ENCODE measurements at places on chromosomes 12 and 14.

DNA sequence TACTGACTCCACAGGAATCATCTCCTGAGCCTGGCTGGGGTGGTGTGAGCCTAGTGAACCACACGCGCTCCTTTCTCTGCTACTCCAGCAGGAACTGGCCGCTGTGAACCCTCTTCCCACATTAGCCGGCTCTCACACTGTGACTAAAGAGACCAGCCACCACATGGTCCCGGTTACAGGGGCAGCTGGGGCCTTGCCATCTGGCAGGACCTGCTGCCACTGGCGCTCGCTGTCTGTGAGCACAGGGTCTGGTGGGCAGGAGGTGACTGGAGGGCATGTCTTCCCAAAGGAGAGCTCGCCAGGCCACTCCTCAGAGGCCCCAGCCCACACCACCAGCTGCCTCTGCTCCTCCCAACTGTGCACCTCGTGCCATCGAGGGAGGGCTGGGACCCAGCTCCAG is 99.3 kb downstream of the SINHCAF start:
- no peak for DNase-seq

GRCh38 chr14:66087231-66087630 is 398.9 kb upstream of the CCDC196 start:
- no peak for DNase-seq

DNA sequence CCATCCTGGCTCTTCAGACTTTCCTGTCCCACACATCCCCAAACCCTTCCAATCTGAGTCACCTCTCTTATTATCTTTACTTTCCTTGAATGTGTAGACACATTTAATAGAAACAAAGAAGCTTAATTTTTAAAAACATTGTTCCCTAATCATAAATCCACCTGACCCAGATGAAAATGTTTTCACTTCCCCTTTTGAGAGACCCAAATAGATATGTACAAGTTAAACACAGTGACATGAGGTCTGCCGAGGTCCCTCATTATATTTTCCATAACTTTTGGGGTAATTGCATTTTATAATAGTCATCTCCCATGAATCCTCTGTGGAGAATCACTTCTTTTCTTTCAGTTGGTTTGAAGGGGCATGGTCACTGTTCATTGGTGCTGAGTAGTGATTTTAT is 191.1 kb downstream of the GRIN2B start:
- no peak for DNase-seq

GRCh38 chr14:95117937-95118721 is 39.2 kb downstream of the DICER1 start:
- no peak for DNase-seq

DNA sequence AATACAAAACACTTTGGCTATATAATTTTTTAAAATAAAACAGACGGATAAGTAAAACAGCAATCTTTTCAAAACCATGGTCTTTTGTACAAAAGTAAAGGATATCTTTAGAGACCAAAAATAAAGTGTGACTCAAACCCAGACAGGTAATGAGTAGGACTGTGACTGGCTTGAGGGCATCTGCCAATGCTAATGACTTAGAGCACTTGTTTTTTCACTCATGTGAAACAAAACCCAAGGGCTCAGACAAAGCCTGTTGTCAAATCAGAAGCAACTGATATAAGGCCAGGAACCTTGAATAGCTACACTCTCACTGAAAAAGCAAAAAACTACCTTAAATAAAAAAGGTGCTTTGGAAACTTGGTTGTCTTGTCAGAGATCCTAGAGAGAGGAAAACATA is 357.4 kb downstream of the TMEM117 start:
- no peak for DNase-seq

GRCh38 chr12:9648701-9649531 is 20.6 kb upstream of the CLEC2D start:
- no peak for DNase-seq

DNA sequence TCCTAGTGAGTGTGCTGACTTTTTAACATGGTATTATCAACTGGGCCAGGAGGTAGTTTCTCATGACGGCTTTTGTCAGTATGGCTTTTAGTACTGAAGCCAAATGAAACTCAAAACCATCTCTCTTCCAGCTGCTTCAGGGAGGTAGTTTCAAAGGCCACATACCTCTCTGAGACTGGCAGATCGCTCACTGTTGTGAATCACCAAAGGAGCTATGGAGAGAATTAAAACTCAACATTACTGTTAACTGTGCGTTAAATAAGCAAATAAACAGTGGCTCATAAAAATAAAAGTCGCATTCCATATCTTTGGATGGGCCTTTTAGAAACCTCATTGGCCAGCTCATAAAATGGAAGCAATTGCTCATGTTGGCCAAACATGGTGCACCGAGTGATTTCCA is 141.1 kb downstream of the HMGA2 start:
- DNase-seq, result no peak

DNA sequence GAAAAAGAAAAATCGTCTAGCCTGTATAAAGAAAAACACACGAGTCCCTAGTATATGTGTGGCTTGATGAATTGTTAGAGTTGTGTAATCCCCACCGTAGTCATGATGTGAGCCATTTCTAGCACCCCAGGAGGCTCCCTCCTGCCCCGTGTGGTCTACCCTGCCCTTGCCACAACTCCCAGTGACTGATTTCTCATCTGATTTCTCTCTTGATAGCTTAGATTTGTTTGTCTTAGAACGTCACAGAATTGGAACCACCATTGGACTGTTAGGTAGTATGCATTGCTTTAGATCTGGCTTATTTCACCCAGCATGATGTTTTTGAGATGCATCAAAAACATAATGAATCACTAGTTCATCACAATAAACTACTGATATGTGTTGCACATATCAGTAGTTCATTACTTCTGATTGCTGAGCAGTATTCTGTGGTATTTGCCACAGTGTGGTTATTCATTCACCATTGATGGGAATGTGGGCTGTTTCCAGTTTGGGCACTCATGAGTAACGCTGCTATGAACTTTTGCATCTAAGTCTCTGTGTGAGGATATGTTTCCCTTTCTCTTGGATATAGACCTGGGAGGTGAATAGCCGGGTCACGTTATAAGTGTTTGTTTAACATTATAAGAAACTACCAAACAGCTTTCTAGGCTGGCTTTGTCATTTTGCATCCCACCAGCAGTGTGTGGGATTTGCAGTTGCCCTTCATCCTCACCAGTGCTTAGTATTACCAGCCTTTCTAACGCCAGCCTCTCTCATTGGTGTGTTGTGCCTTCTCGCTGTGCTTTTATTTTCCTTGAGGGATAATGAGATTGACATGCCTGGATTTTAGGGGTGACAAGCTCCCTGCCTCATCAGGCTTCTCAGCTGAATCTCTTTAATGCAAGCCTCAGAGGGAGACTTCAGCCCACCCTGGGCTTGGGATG is 31.9 kb upstream of the NCOR2 start:
- no peak for DNase-seq

- peak; percentile 21 for DNase-seq
Observed at GRCh38 chr14:67360470-67361206, 510 bp downstream of the EIF2S1 start.

DNA sequence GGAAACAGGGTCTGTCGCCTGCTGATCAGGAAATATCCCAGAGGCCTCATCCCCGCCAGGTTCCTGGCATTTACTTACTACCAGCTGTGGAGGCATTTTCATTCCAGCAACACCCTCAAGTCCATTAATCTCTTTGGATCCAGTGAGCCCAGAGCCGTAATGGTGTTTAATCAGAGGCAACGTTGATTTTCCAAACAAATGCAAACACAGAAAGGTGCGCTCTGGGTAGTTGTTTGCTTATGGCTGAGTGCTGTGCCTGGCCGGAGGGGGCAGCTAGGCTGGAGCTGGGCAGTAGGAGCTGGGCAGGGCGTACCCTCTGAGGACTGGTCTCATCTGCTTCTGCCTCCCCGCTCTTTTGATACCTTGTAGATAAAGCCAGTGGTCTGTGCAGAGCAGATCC is 110.6 kb downstream of the ADCK1 start:
- no peak for DNase-seq

DNA sequence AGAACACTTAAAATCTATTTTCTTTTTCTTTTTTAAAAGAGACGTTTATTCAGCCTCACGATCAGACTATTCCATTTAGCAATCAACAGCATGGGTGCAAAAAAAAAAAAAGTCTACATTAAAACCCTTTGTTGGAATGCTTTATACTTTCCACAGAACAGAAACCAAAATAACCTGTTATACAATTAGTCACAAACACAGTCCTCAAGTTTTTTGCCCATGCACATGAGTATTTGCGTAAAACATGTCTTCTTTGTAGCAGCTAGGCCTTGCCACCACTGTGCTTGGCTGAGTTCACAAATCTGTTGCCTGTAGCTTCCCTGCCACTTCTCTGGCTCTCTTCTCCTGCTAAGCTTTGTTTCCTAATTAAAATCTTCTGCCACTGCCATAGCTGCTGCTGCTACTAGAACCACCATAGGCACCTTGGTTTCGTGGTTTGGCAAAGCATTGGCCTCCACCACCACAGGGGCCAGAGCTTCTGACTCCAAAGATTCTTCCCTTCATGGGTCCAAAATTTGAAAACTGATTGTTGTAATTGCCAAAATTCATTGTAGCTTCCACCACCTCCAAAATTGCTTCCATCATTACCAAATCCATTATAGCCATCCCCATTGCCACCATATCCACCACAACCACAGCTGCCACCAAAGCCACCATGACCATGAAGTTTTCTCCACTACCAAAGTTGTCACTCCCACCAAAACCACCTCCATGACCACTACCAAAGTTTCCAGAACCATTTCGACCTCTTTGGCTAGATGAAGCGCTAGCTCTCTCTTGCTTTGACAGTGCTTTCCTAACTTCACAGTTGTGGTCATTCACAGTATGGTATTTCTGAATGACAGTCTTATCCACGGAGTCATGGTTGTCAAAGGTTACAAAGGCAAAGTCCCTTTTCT is 38.1 kb downstream of the KLRG1 start:
- no peak for DNase-seq

DNA sequence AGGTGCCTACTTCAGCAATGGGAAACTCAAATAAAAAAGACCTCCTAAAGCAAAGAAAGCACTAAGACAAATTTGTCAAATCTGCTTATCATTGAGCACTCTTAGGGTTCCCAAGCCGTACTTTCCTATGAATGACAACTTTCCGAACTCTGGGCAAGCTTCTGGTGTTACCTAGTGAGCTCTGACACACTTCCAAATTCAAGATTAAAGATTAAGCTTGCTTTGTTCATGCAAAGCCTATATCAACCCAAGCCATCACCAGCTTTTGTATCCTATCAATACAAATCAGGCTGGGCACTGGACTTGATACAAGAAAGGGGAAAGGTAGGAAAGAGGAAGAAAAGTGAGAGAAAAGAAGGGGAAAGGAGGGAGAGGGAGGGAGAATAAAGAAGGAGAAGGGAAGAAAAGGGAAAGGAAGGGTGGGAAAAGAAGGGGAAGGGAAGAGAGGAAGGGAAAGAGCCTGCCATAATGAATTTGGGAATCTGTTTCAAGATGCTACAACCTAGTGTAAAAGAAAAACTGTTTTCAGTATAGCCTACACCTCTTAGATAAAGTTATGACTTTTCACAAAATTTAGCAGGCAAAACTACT is 23.8 kb upstream of the FBLN5 start:
- DNase-seq, result no peak

DNA sequence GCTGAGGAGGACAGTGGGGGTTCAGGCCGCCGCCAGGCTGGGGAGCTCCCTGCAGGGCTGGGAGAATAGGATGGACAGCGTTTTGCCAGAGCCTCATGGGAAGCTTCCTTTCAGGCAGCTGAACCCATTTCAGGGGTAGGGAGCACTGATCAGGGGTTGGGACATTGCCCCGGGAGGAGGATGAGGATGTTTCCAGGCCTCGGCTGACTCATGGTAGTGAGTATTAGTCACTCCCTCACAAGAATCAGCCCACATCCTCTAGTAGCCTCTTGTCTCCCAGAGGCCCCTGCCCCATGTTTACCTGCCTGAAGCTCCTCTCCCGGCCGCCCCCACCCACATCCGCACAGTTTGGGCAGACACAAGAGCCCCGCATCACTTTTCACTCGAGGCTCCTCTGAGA is 89.8 kb downstream of the ZFP36L1 start:
- no peak for DNase-seq

DNA sequence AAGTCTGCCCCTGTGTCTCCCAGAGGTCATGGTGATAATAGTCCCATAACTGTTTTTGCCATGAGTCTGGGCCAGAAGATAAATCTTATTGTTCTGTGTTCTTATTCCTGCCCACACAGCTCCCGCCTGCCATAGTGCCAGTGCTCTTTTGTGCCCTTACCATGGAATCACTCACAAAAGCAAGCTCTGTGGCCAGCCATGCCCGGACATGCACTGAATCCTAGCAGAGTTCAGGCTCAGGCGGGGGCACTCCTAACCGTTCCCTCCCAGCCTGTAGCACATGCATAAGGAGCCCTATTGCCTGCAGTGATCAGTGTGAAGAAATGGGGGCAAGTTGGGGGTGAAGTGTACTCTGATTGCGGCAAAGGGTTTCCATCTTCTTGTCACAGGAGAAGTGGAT is 33.3 kb downstream of the DHRS2 start:
- DNase-seq, result no peak

GRCh38 chr14:61561104-61561503 is 134.2 kb upstream of the HIF1A start:
- no peak for DNase-seq

DNA sequence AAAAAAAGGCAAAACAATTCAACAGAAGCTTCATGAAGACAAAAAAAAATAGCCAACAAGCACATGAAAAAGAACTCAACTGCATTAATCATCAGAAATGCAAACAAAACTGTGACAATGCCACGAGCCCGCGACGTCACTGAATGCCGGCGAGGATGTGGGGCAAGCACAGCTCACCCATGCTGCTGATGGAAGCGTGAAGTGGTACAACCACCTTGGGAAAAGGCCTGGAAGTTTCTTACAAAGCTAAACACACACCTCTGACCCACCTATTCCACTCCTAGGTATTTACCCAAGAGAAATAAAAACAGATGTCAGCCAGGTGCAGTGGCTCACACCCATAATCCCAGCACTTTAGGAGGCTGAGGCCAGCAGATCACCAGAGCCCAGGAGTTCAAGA is 10.5 kb downstream of the BTBD6 start:
- DNase-seq, result no peak

Data from stimulated activated CD8-positive, alpha-beta memory T cell treated with anti-CD3 and anti-CD28 coated beads, Interleukin-15, amount 100 ng/mL, for 4 hours (primary cell).